ENCODE measurements at places on chromosomes 2 and 18. TPM values are rescaled to one million over a fixed set of nuclear protein-coding genes. Genes with fewer than 3 reads are reported as not detected.
A peak's percentile ranks its signal among the peaks of the same experiment; 100 is the strongest.

CCDC85A gene
- 4.7 TPM for total RNA-seq

GRCh38 chr2:43065871-43066270 is 160.5 kb downstream of the ZFP36L2 start:
- no peak for DNase-seq
- no peaks in the 10 kb centered on the region for H3K36me3 ChIP-seq
- no peak overlapping the region for H3K27ac ChIP-seq
- no peaks in the 10 kb centered on the region for H3K27me3 ChIP-seq
- H3K4me1 ChIP-seq = peaks cover 18% of the 10 kb centered on the region
- no peak overlapping the region for H3K4me3 ChIP-seq

DNA sequence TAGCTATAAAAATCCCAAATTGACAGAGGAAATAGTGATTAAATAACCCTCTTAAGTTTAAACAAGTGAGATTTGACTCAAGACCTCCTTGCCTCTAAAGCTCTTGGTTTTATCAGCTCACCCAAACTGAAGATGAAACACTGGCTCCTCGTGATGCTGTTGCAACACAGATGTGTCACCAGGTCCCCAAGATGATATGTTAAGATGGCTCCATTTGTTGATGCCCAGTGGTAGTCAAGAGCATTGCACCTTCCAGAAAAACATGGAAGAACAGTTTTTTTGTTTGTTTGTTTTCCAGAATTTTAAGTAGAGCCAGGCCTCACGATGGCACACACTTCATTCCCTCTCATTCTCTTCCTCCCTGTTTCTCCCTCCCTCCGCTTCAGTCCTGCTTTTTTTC is 399.8 kb downstream of the TXNL1 start:
- DNase-seq = no peak
- H3K27ac ChIP-seq = no peak overlapping the region
- no peak overlapping the region for H3K4me3 ChIP-seq
- H3K27me3 ChIP-seq = no peaks in the 10 kb centered on the region

GRCh38 chr2:2188941-2189340 is 142.1 kb downstream of the MYT1L start:
- no peaks in the 10 kb centered on the region for H3K36me3 ChIP-seq
- H3K4me1 ChIP-seq = no peaks in the 10 kb centered on the region
- H3K27ac ChIP-seq = no peak overlapping the region
- peak; percentile 56 for DNase-seq
- H3K27me3 ChIP-seq = no peaks in the 10 kb centered on the region

DNA sequence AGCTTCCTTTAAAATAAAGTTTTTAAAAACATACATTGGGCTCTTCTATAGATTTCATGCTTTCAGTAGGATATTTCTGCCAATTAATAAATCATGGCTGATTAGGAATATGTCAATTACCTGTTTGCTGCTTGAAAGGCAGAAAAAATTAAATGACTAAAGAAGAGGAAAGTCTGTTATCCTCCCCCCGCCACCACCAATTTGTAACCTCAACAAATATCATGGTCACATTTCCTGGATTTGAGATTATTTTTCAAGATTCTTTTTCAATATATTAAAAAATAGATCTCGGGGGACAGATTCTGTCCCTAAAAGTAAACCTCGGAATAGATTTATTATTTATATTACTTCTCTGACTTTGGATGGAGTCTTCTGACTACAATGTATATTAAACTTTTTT is 125.9 kb downstream of the ARHGAP15 start:
- no peak overlapping the region for H3K27ac ChIP-seq
- no peaks in the 10 kb centered on the region for H3K4me1 ChIP-seq
- DNase-seq = no peak
- no peaks in the 10 kb centered on the region for H3K27me3 ChIP-seq
- H3K36me3 ChIP-seq = no peaks in the 10 kb centered on the region

- H3K4me3 ChIP-seq = no peak overlapping the region
- H3K36me3 ChIP-seq = no peaks in the 10 kb centered on the region
- DNase-seq = no peak
- H3K27me3 ChIP-seq = no peaks in the 10 kb centered on the region
Measured at GRCh38 chr2:177131858-177132257, 80.7 kb upstream of the HNRNPA3 start.

DNA sequence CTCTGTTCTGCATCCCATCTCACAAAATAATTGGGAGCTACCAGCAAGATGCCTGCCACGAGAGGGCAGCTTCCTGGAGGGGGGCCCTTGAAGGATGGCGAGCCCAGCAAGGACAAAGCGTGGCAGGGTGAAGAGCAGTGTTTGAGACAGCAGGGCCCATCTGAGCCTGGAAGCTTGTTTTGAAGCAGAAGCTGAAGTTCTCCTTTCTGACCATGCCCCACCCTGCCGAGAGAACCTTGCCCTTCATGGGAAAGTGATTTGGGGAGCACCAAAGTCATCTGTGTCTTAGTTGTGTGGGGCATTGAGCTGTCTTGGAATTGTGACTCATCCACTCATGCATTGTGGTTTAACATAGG is 216.3 kb downstream of the BCL11A start:
- no peaks in the 10 kb centered on the region for H3K27me3 ChIP-seq
- H3K4me3 ChIP-seq = no peak overlapping the region
- no peak overlapping the region for H3K27ac ChIP-seq
- H3K36me3 ChIP-seq = no peaks in the 10 kb centered on the region
- no peaks in the 10 kb centered on the region for H3K4me1 ChIP-seq
- DNase-seq = peak; percentile 60

DNA sequence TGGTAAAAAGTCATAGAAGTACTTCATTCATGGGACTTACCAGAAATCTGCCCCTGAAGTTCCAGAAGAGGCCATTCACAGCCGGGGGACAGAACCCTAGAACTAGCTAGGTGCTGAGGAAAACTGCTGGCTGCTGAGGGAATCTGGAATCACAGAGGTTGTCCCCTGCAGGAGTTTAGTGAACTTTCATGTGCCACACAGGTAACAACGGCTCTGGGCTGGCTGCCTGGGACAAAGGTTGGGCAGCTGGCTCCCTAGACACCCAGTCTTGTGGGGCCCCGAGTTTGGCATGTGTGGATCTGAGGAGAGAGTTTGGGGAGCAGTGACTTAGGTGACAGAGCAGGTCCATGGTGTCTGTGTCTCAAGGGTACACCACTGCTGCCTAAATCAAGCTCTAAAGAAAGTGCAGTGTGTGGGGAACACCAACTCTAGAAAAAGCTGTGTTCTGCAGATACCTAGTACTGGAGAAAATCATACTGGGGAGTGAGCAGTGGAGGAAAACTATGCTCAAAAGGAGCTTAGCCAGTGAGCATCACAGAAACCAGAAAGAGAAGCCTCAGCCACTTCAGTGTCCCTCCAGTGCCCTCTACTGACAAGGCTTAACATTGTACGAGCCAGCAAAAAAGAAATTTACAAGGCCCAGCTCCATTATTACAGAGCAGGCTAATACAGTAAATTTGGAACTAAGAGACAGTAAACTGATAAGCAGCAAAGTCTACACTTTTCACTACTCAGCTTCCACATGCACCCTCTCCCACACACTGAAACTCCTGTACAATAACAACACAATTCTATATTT is 15.2 kb downstream of the GALNT3 start:
- H3K4me1 ChIP-seq = peaks cover 6% of the 10 kb centered on the region
- no peaks in the 10 kb centered on the region for H3K27me3 ChIP-seq
- no peaks in the 10 kb centered on the region for H3K36me3 ChIP-seq
- H3K27ac ChIP-seq = no peak overlapping the region

GRCh38 chr2:161976295-161976694 is 97.7 kb downstream of the DPP4 start:
- no peaks in the 10 kb centered on the region for H3K27me3 ChIP-seq
- no peaks in the 10 kb centered on the region for H3K36me3 ChIP-seq
- DNase-seq = no peak
- no peak overlapping the region for H3K4me3 ChIP-seq
- no peaks in the 10 kb centered on the region for H3K4me1 ChIP-seq
- no peak overlapping the region for H3K27ac ChIP-seq

GRCh38 chr2:205741256-205741978 is 59.1 kb downstream of the NRP2 start:
- no peak overlapping the region for H3K27ac ChIP-seq
- no peaks in the 10 kb centered on the region for H3K36me3 ChIP-seq
- no peak overlapping the region for H3K4me3 ChIP-seq
- H3K27me3 ChIP-seq = no peaks in the 10 kb centered on the region
- peaks cover 6% of the 10 kb centered on the region for H3K4me1 ChIP-seq
- no peak for DNase-seq

DNA sequence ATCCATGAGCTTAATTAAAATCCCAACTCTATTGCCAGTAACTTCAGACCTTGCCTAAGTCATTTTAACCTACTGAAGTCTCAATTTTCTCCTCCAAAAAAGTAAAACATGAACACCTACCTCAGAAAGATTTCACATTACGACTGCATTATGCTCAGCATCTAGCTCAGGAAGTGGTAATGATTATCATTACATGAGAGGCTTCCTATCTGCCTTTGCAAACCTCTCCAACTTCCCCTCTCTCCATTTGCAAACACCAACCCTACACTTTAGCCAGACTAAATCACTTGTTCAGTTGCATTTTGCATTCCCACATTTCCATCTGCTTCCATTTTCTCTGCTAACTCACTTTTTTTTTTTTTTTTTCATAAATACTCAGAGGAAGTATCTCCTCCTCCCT is 6.8 kb downstream of the SLC38A11 start:
- H3K4me1 ChIP-seq = no peaks in the 10 kb centered on the region
- no peak for DNase-seq
- H3K27me3 ChIP-seq = no peaks in the 10 kb centered on the region
- H3K36me3 ChIP-seq = no peaks in the 10 kb centered on the region

GRCh38 chr2:108917526-108917925 is 71.5 kb downstream of the EDAR start:
- H3K27ac ChIP-seq = no peak overlapping the region
- H3K27me3 ChIP-seq = no peaks in the 10 kb centered on the region
- H3K36me3 ChIP-seq = no peaks in the 10 kb centered on the region
- no peak overlapping the region for H3K4me3 ChIP-seq
- H3K4me1 ChIP-seq = peaks cover 9% of the 10 kb centered on the region
- DNase-seq = peak; percentile 91

DNA sequence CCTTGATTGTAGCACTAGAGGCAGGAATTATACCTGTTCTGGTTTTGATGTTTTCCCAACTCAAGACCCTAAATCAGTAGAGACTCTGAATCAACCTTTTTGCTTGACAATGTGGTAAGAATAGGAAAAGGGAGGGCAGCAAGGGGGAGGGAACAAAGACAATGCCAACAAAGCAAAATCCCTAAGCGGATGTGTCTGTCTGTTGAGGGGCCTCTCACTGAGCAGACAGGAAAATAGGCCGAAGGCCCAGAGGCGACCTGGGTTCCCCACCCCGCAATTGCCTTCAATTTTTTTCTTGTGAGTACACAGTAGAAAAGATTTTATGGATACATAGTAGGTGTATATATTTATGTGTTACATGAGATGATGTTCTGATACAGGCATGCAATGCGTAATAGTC is 75.6 kb downstream of the MAP4K4 start:
- no peaks in the 10 kb centered on the region for H3K36me3 ChIP-seq
- no peak overlapping the region for H3K4me3 ChIP-seq
- DNase-seq = no peak

- H3K4me3 ChIP-seq = no peak overlapping the region
- H3K27me3 ChIP-seq = no peaks in the 10 kb centered on the region
- H3K27ac ChIP-seq = no peak overlapping the region
- no peaks in the 10 kb centered on the region for H3K4me1 ChIP-seq
- no peak for DNase-seq
Measured at GRCh38 chr2:54866868-54867267, 143.4 kb downstream of the EML6 start.

- H3K4me1 ChIP-seq = no peaks in the 10 kb centered on the region
- H3K36me3 ChIP-seq = no peaks in the 10 kb centered on the region
- H3K4me3 ChIP-seq = no peak overlapping the region
Measured at GRCh38 chr2:144213797-144214196, 306.1 kb downstream of the ZEB2 start.

DNA sequence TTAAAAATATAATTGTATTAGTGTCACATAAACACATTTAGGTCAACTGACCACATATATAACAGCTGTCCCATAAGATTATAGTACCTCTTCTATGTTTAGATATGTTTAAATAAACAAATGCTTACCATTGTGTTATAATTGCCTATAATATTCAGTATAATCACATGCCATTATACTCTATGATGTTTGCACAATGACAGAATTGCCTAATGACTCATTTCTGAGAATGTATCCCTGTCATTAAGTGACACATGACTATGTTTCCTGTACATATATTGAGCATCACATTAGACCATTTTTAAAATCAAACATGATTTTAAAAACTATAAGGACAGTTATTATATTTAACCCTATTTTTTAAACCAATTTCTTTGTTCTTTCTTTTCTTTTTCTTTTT is 89.8 kb downstream of the HS6ST1 start:
- H3K27me3 ChIP-seq = no peaks in the 10 kb centered on the region
- H3K36me3 ChIP-seq = no peaks in the 10 kb centered on the region
- no peak overlapping the region for H3K27ac ChIP-seq
- DNase-seq = no peak

DNA sequence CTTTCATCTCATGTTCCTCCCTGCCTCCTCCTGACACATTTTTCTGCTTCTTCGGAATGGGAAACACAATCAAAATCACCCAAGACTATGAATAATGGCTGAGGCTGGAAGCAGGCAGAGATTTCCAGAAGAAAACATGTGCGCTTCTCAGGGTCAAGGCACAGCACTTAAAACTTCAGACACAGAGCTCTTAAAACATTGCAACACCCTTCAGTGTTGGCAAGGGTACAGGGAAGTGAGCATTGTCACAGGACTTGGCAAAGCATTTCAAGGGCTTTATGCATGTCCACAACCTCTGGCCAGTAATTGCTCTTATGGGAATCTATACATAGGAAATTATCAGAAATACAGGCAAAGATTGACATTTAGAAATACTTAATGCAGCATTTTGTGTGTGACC is 477.6 kb upstream of the KLHL29 start:
- H3K36me3 ChIP-seq = no peaks in the 10 kb centered on the region
- H3K27ac ChIP-seq = no peak overlapping the region
- H3K4me3 ChIP-seq = no peak overlapping the region
- DNase-seq = no peak

DNA sequence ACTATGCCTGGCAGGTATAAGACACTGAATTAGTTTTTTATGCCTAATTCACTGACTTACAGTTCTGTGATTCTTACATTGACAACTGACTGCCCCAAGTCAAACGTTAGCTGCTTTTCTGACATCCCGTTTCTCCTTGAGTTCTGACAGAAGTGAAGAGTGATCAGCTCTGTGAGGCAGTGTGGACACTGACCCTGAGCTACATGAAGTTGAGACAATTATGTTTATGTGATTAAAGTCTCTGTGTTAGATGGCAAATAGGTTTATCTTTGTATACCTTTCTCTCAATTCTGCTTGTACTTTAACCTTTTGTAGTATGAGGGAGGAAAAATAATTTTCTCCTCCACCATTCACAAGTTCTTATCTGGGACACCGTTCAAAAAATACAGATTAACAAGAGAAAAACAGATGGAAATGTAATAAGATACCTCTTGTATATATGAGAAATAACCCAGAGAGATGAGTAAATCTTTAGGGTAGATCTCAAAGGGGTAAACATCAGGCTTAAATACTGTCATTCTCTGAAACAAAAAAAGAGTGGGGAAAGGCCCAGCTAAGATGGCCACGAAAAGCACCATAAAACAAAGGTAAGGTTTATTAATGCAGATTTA is 85.4 kb upstream of the B3GNT2 start:
- H3K4me1 ChIP-seq = peaks cover 19% of the 10 kb centered on the region
- no peak for DNase-seq
- no peaks in the 10 kb centered on the region for H3K27me3 ChIP-seq
